ENCODE measurements at places on chromosomes 12 and 14. TPM values are rescaled to one million over a fixed set of nuclear protein-coding genes. Genes with fewer than 3 reads are reported as not detected.

Gene ADAMTS20
- not detected for total RNA-seq

Gene CRIP1
- 38.7 TPM for total RNA-seq

Gene RGS6
- 0.12 TPM for total RNA-seq

Gene CCDC197
- not detected for total RNA-seq

- DNase-seq = no peak
- H3K4me3 ChIP-seq = no peak overlapping the region
- H3K27me3 ChIP-seq = no peaks in the 10 kb centered on the region
- no peak overlapping the region for H3K27ac ChIP-seq
Observed at GRCh38 chr12:92952394-92952793, 23.3 kb upstream of the EEA1 start.

DNA sequence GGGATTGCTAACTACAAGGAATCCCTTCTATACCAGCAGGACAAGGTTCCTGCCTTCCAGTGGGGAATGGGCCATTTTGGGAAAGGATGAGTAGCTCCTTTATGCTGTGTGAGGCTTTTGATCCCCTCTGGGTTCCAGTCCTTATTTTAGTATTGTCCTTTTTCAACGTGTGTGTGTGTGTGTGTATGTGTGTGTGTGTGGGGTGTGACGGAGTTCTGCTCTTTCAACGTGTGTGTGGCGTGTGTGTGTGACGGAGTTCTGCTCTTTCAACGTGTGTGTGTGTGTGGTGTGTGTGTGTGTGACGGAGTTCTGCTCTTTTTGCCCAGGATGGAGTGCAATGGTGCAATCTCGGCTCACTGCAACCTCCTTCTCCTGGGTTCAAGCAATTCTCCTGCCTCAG is 27.4 kb downstream of the RAB35 start:
- H3K27ac ChIP-seq = no peak overlapping the region
- DNase-seq = peak; percentile 20
- H3K36me3 ChIP-seq = peaks cover 9% of the 10 kb centered on the region
- peaks cover 25% of the 10 kb centered on the region for H3K4me1 ChIP-seq

DNA sequence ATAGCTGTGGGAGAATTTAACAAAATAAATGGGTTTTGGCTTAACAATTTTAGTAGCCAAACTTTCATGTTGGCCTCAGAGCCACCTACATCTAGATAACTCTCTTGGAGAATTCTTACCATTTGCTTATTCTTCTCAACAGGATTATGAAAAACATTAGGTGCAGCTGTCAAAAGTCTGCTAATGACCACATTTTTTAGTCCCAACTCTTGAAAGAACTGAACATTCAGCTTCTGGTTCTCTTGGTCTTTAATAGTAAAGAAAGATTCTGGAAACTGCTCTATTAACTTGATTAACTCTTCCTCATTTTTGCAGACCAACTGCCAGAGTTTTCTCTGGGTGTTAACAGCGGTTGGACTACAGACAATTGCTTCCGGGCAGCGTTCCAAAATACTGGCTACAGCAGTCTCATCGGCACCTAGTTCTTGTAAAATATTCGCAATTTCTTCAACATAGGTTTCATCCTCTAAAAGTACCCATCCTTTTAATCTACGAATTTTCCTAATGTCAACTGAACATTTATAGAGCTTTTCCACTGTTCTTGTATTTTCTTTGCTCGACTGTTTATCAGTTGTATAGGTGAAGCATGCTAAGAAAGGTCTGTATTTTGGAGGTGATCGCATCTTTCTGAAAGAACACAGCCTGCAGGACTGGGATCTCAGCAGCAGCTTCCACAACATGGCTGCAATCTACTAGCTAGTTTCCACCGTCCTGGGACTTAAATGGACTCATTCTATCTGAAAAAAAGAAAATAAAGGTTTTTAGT is 8.7 kb downstream of the MTERF2 start:
- no peaks in the 10 kb centered on the region for H3K27me3 ChIP-seq
- H3K4me3 ChIP-seq = no peak overlapping the region

- peak overlapping the region; percentile 95 for H3K4me3 ChIP-seq
- H3K27ac ChIP-seq = peak overlapping the region; percentile 92
- peaks cover 45% of the 10 kb centered on the region for H3K4me1 ChIP-seq
- H3K27me3 ChIP-seq = no peaks in the 10 kb centered on the region
- no peaks in the 10 kb centered on the region for H3K36me3 ChIP-seq
- DNase-seq = no peak
Observed at GRCh38 chr12:68746572-68747180, 700 bp downstream of the SLC35E3 start.

DNA sequence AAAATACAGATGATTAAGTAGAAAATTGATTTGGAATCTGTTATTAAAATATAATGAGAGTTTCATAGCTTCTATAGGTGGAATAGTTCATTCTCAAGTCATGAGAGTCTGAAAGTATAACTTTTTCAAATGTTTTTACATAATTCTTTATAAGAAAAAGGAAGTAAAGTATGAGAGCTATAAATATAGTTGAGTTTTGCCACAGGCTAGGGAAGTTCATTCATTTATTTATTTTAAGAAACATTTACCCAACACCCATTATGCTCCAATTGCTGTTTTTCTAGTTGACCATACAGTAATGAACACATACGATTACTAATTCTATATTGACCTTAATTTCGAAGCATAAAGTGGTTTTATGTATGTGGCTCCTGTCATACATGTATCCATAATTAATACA is 24.8 kb downstream of the LRRIQ1 start:
- H3K27me3 ChIP-seq = peaks cover 33% of the 10 kb centered on the region
- H3K4me1 ChIP-seq = no peaks in the 10 kb centered on the region
- H3K27ac ChIP-seq = no peak overlapping the region
- H3K36me3 ChIP-seq = no peaks in the 10 kb centered on the region

DNA sequence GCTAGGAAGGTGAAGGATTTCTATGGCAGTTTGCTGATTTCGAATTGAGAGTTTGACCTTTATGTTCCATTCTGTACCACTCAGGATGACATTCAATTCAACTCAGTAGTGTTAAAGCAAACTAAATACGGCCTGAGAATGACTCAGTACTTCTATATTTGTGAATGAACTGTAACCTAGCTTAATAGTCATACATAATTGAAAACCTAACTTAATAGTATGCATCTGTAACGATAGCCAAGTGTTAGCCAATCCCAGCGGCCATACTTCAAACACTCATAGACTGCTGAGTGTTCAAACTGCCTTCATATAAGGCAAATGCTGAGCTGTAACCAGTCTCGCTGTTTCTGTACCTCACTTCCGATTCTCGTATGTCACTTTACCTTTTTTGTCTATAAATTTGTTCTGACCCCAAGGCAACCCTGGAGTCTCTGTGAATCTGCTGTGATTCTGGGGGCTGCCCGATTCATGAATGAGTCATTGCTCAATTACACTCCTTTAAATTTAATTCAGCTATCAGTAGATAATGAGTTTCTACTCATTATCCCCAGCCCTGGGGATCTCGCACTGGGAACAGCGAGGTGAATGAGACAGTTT is 98.5 kb upstream of the SLC24A4 start:
- no peak overlapping the region for H3K27ac ChIP-seq
- no peak overlapping the region for H3K4me3 ChIP-seq
- DNase-seq = no peak
- peaks cover 8% of the 10 kb centered on the region for H3K27me3 ChIP-seq

- no peak overlapping the region for H3K4me3 ChIP-seq
- peaks cover under 1% of the 10 kb centered on the region for H3K36me3 ChIP-seq
- peaks cover 12% of the 10 kb centered on the region for H3K4me1 ChIP-seq
- H3K27me3 ChIP-seq = no peaks in the 10 kb centered on the region
- H3K27ac ChIP-seq = no peak overlapping the region
Observed at GRCh38 chr12:121837680-121838079, 21.0 kb downstream of the HPD start.

DNA sequence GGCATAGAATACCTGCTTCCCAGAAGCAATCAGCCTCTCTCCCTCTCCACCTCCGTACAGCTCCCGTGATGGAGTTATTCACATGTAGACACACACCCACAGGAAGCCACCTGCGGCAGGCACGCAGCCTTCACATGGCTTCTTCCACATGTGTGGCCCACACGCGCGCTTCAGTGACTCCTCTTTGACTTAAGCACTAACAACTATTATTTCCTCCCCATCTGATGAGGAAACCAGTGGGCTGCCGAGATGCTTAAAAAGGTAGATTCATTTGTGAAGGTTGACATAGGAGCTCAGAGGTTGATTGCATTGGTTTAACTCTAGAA is 69.3 kb downstream of the PRMT8 start:
- DNase-seq = no peak
- peaks cover 34% of the 10 kb centered on the region for H3K27me3 ChIP-seq
- no peak overlapping the region for H3K27ac ChIP-seq
- H3K4me3 ChIP-seq = no peak overlapping the region
- no peaks in the 10 kb centered on the region for H3K4me1 ChIP-seq

DNA sequence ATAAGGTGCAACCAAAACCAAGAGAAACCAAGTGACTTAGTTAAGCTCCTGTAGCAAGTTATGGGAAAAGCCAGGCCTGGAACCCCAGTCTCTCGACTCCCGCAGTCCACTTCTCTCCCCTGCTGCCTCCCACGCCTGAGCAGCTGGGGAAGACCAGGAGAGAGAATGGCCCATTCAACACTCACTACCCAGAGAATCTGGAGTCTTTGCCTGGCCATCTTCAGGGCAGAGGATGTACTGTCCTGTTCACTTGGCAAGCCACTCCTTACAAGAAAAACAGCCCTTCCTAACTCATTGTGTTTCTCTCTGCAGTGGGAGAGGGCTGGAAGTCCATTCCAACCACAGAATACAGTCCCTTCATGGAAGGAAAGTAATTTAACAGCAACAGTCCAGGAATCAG is 1.8 kb downstream of the PITPNM2 start:
- no peak for DNase-seq
- peaks cover 14% of the 10 kb centered on the region for H3K4me1 ChIP-seq
- no peaks in the 10 kb centered on the region for H3K27me3 ChIP-seq
- H3K36me3 ChIP-seq = no peaks in the 10 kb centered on the region
- peak overlapping the region; percentile 47 for H3K27ac ChIP-seq
- H3K4me3 ChIP-seq = peak overlapping the region; percentile 69

- DNase-seq = no peak
- no peaks in the 10 kb centered on the region for H3K27me3 ChIP-seq
- no peaks in the 10 kb centered on the region for H3K4me1 ChIP-seq
- no peak overlapping the region for H3K4me3 ChIP-seq
Observed at GRCh38 chr12:38515912-38516311, 199.3 kb downstream of the ALG10B start.

DNA sequence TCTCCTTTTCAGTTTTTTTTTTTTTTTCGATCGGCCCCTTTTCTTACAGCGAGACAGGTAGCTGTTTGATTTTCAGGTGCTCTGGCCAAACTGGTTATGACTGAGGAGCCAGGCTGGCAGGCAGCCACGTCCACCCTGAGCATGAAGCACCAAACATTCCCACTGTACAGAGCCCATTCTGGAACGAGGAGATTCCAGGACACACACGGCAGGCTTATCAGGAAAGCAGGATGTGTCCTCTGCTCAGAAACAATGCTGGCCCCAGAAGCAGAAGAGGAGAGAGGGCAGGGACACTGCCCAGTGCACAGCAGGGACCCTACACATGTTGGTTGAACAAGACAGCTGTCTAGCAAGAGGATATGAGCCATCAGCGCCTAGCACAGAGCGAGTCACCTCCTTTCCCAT is 3.7 kb upstream of the KRT2 start:
- no peak for DNase-seq
- H3K4me3 ChIP-seq = no peak overlapping the region
- H3K36me3 ChIP-seq = no peaks in the 10 kb centered on the region
- no peak overlapping the region for H3K27ac ChIP-seq
- H3K4me1 ChIP-seq = no peaks in the 10 kb centered on the region
- H3K27me3 ChIP-seq = peaks cover 69% of the 10 kb centered on the region

- H3K4me1 ChIP-seq = peaks cover 53% of the 10 kb centered on the region
- peak; percentile 73 for DNase-seq
- H3K36me3 ChIP-seq = no peaks in the 10 kb centered on the region
- no peaks in the 10 kb centered on the region for H3K27me3 ChIP-seq
- H3K27ac ChIP-seq = peak overlapping the region; percentile 92
- H3K4me3 ChIP-seq = peak overlapping the region; percentile 41
Observed at GRCh38 chr12:104671409-104672095, 214.8 kb downstream of the CHST11 start.

DNA sequence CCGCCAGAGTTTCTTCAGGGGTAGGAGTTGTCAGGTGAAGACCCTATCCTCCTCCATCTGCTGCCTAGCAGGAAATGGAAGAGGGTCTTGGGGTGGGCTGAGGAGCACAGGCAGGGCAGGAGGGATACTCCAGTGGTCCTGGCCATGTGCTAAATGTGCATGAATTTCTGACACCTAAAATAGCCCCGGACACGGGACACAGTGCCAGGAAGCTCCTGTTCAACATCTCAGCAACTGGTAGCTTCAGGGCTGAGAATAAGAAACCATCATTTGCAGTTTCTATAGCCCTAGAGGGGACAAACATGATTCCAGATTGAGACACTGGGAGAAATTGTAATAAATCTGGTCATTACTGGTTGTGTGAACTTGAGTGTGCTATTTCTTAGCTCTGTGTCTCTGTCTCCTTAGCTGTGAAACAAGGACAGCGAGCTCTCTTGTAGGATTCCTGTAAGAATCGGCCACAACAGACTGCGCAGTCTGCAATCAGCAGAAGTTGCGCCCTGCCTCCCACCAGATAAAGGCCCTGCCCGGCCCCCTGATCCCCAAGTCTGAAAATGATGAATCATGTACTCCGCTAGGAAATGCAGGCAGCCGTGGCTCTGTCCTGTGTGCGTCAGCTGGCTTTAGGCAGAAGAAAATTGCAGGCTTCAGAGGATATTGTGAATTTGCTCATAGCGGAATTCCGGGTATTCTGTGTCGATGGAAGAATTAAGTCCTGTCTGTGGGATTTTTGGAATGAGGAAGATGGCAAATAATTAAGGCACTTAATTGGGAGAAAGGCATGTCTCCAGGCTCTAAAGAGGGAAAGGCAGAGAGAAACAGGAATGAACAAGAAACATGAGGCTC is 35.2 kb upstream of the MEG3 start:
- peaks cover 17% of the 10 kb centered on the region for H3K27me3 ChIP-seq
- no peak for DNase-seq
- no peak overlapping the region for H3K27ac ChIP-seq
- no peak overlapping the region for H3K4me3 ChIP-seq
- no peaks in the 10 kb centered on the region for H3K4me1 ChIP-seq

DNA sequence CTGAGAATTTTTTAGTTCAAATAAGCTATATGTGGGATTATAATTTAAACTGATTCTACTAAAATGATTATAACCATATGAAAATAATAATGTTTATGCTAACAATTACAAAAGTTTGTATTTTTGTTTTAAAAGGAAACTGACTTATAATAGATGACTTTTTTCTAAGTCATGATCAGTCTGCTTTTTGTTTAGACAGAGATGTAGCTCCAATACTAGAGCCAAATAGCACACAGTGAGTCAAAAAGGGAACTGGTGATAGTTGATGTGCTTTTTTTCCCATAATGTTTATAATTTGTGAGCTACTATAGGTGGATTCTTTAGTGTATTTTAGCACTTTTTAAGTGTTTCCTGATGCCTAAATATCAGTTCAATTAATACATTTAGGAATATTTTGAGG is 28.3 kb downstream of the TMPO start:
- no peak for DNase-seq
- H3K4me1 ChIP-seq = peaks cover 28% of the 10 kb centered on the region
- no peak overlapping the region for H3K4me3 ChIP-seq
- no peak overlapping the region for H3K27ac ChIP-seq
- peaks cover 3% of the 10 kb centered on the region for H3K36me3 ChIP-seq

Data from chondrocyte (in vitro differentiated cells).